ENCODE measurements at places on chromosomes 5 and 9.

GRCh38 chr5:56853698-56854097 lies 38.3 kb downstream of the MAP3K1 start:
- DNase-seq = no peak

- DNase-seq = no peak
Observed at GRCh38 chr5:174798551-174798951, 74.2 kb downstream of the MSX2 start.

GRCh38 chr9:101014566-101014965 lies 14.0 kb upstream of the PLPPR1 start:
- DNase-seq = no peak

GRCh38 chr5:140178086-140178410 lies 3.1 kb downstream of the CYSTM1 start:
- no peak for DNase-seq

- peak; percentile 27 for DNase-seq
Observed at GRCh38 chr5:57386958-57387357, 95.7 kb downstream of the ACTBL2 start.

DNA sequence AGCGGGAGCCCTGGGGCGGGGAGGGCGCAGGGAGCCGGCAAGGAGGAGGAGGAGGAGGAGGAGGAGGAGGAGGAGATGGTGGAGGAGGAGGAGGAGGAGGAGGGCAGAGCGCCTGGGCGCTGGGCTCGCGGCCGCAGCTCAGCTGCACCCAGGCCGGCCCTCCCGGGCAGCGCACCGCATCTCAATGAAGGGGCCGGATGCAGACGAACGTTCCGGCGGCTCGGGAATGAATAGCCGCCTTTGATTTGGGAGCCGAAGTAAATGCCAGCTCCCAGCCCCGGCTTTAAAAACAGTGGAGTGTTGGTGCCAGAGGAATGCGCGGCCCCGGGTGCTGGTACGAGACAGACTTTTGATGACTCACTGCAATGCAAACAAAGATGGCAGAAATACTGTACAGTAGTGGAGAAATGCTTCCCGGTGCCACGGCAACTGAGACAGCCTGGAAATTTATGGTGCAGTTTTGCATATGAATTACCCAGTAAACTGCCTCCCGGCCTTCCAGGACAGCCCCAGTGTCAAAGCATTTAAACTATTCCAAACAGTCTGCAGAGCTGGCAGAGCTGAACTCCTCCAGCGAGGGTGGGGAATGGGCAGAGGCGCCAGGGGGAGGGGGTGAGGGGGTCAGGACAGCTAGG lies 43.1 kb downstream of the NACC2 start:
- DNase-seq = peak; percentile 97

GRCh38 chr5:172172912-172173563 lies 15.0 kb downstream of the STK10 start:
- DNase-seq = no peak

GRCh38 chr5:154501566-154501965 lies 23.5 kb upstream of the HAND1 start:
- no peak for DNase-seq

DNA sequence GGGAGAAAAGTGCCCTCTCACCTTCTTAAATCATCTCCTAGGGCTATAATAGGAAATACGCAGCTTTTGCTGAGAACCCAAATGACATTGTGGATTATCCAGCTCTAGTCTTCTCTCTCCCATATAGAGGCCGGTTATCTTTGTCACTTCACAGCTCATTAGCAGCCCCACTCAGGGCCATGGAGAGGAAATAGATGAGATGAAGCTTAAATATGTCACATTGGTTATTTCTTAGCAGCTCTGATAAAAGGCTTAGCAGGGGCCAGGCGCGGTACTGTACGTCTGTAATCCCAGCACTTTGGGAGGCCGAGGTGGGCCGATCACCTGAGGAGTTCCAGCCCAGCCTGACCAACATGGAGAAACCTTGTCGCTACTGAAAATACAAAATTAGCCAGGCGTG lies 90.0 kb downstream of the GHR start:
- DNase-seq = no peak

DNA sequence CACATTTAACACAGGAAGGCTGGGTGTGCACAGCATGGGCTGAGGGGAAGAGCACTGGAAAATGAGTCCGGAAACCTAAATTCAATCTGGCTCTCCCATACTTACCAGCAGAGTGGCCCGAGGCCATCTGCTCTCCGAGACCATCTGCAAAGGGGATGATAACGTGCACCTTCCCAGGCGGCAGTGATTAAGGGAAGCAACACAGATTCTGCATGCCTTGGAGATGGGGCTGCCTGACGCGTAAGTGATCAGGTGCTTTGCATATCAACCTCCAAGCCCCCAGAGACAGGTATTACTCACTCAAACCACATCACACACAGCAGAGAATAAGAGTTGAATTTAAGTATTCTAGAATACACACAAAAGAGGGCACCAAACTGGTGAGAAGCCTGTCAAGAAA lies 9.1 kb downstream of the EPB41L4B start:
- DNase-seq = no peak

- no peak for DNase-seq
Observed at GRCh38 chr5:6545770-6546690, 86.8 kb downstream of the NSUN2 start.

- DNase-seq = no peak
Observed at GRCh38 chr5:81212211-81212751, 20.8 kb upstream of the CKMT2 start.

GRCh38 chr9:70485273-70485858 lies 70.9 kb upstream of the KLF9 start:
- DNase-seq = no peak

DNA sequence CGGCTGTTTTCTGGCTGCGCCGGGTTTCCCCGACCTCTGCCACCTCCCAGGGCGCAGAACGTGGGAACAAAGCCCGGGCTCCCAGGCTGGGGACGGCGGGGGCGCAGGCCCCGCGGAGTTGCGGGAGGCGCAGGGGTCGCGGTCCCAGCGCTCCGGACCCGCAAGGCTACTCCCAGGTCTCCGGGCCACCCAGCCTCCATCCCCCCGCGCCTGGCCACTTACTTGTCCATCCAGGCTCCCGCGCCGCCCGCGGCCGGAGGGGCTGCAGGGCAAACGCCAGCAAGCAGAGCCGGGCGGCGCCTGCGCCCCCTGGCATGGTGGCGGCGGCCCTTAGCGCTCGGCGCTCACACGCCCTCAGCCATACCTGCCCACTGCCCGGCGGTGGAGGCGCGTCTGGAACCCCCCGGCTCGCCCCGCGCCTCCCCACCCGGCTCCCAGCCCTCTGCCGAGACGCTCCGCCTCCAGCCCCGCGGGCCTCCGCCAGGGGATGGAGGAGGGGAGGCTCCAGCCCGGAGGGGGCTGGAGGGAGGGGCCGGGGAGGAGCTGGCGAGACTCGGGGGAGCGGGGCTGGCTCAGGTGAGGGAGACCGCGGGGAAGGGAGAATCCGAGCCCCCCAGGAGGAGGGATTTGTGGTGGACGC lies at the start of gene ADAM19:
Gene ADAM19 (minus strand): TSS at position 395 of the 640 bp plus-strand sequence. CDS start 79 bp downstream, at position 316.
- peak; percentile 27 for DNase-seq

GRCh38 chr5:103391659-103392058 lies 133.1 kb downstream of the MACIR start:
- no peak for DNase-seq

GRCh38 chr5:58967597-58968281 lies 384.9 kb downstream of the RAB3C start:
- DNase-seq = no peak

DNA sequence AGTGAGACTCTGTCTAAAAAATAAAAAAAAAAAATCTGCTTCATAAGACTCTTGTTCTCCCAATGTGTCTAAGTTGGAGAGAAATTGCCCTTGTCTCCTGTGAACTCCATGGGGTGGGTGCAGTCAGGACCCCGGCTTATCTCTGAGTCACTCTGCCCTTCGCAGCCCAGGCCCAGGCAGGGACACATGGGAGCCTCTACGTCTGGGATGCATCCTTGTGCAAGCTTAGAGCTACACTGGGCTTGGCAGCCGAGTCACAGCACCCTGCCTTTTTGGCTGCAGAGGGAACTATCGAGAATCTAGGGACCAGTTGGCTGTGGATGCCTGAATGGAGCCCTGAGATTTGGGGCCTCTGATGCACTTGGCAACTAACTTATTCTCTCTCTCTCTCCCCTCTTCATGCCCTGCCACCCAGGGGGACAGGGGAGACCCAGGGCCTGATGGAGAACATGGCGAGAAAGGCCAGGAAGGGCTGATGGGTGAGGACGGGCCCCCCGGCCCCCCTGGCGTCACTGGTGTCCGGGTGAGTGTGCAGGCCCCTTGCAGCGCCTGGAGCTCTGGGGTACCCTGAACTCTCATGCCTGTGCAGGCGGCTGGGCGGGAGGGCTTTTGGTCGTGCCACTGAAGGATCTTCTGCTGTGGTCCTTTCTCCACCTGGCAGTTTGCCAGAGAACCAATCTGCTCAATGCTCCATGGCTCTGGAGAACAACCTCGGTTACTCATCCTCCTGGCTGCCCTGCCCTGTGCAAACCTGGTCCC lies 47.5 kb upstream of the ORM1 start:
- DNase-seq = peak; percentile 27

- peak; percentile 60 for DNase-seq
Observed at GRCh38 chr5:96893342-96893741, 17.0 kb downstream of the ERAP2 start.

GRCh38 chr9:12718482-12719026 lies 25.4 kb downstream of the TYRP1 start:
- DNase-seq = no peak

- DNase-seq = peak; percentile 8
Observed at GRCh38 chr5:130692770-130693169, 472.3 kb downstream of the HINT1 start.

GRCh38 chr9:121999556-121999955 lies 93.6 kb downstream of the TTLL11 start:
- no peak for DNase-seq

GRCh38 chr5:135745897-135746500 lies 88.5 kb upstream of the SLC25A48 start:
- DNase-seq = no peak

DNA sequence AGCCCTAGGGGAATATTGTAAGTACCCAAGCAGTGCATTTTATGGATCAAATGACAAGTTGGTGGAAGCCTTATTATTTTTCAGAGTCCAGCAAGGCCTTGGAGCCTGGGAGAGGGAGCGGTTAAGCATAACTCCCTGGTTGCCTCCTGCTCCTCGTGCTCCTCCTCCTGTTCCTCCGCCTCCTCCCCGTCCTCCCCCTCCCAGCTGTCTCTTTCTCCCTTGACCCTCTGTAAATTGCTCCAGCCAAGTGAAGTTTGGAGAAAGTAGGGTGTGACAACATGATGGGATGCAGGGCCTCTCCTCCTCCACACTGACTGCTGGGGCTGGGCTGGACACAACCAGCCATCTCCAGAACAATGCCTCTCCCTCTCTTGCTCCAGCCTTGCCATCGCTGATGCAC lies 586.9 kb downstream of the CCDC171 start:
- no peak for DNase-seq

- DNase-seq = no peak
Observed at GRCh38 chr9:71774920-71775319, 6.6 kb upstream of the CEMIP2 start.

- DNase-seq = no peak
Observed at GRCh38 chr5:172791726-172792445, 20.9 kb upstream of the DUSP1 start.

DNA sequence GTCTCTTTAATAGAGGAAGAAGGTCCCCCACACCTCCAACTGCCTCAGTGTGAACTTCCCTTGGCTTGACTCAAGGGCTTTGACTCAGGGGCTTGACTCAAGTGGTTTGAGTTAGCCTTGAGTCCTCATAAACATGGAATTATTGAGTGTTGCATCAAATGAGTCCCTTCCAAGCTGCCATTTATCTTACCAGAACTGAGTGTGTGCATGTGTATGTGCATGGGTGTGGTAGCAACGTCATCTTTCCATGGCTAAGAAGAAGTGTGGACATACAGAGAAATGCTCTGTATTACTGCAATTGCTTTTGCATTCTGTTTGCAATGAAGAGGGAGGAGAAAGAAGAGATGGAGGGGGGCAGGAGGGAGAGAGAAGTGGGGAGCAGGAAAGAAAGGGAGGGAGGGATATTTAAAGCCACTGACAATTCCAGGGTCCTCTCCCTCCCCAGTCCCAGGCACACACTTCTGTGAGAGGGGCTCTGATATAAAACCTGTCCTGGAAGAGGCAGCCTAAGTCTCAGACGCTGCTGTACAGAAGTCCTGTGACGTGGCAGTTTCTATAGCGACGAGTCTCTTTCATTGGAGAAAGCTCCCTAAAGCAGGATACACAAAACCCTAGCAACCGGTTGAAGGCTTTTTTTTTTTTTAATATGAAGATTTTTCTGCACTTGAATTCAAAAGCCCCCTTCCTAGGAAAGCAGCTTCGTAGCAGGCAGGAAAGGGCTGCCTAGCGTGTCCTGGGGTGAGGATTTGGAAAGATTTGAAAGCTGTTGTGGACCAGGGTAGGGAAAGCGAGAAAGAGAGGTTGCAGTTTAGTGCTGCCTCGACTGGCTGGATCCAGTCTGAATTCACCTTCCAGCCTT lies 93.3 kb upstream of the MAP1B start:
- DNase-seq = no peak

GRCh38 chr5:2566284-2566683 lies 185.2 kb downstream of the IRX2 start:
- peak; percentile 27 for DNase-seq

- DNase-seq = no peak
Observed at GRCh38 chr5:167821151-167821550, 470.3 kb upstream of the WWC1 start.

DNA sequence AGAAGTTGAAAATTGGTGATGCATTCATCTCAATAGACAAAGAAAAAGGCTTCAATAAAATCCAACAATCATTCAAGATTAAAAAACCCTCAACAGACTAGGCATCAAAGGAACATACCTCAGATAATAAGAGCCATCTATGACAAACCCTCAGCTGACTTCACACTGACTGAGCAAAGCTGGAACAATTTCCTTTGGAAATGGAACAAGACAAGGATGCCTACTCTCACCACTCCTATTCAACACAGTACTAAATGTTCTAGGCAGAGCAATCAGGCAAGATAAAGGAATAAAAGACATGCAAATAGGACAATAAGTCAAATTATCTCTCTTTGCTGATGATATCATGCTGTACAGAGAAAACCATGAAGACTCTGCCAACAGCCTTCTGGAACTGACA lies 1188.1 kb downstream of the DTWD2 start:
- DNase-seq = no peak

- no peak for DNase-seq
Observed at GRCh38 chr5:73233461-73234203, 60.6 kb downstream of the TMEM174 start.
